ENCODE measurements at places on chromosomes 5 and 9.

GRCh38 chr9:84880835-84881234 is 211.3 kb downstream of the NTRK2 start:
- no peak for DNase-seq

GRCh38 chr5:139684350-139684880 is 36.3 kb downstream of the CXXC5 start:
- DNase-seq: no peak

DNA sequence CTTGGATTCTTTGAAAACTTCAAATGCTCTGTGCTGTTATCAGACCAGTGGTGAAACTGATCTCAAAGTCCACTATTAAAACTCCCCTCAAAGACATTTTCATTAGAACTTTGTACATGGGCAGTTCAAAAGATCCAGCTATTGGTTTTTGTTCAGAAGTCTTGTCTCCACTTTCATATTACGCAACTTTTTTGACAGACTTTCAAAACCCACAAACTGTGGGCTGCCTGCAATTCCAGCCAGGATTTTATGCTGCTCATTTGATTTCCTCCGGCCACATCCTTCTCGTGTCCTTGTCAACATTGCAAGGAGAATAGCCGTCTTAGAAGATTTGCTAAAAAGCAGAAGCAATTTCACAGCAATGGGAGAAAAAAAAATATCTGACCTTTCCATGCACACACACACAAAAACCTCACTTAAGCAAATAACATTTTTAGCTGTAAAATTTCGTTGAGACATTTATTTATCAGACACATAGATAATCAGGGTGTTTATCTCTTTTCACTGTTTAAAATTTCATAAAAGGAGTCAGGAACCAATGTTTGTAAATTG is 1990.5 kb downstream of the MAT2B start:
- no peak for DNase-seq

DNA sequence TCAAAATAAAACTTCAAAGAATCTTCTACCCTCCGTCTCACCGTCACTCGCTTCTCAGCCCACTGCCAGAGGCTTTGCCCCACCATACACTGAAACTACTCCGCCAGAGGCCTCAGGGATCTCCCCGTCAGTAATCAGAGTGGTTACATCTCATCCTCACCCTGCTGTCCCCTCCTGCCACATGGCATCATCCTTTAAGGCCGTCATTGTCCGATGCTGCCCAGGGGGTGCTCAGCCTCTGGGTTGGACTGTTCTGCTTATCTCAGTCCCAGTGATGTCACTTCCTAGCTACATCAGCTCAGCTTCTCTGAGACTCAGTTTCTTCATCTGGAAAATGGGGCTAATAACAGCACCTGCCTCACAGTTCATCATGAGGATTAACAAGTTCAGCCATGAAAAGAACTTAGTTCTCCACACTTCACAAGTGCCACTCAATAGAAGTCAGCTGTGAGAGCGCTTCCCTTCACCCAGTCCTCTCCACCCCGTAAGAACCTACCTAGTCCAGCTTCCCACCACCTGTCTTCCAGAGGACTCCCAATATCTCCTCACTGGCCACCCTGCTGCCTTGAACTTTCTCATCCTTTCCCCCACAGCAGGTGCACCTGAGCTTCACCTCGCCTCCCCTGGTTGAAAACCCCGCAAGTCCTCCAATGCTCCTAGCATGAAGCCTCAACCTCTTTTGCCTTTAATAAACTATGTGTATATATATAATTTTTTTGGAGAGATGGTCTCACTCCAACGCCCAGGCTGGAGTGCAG is 2.8 kb upstream of the IL3 start:
- DNase-seq: no peak

GRCh38 chr5:78912085-78912771 is 72.9 kb downstream of the ARSB start:
- no peak for DNase-seq

DNA sequence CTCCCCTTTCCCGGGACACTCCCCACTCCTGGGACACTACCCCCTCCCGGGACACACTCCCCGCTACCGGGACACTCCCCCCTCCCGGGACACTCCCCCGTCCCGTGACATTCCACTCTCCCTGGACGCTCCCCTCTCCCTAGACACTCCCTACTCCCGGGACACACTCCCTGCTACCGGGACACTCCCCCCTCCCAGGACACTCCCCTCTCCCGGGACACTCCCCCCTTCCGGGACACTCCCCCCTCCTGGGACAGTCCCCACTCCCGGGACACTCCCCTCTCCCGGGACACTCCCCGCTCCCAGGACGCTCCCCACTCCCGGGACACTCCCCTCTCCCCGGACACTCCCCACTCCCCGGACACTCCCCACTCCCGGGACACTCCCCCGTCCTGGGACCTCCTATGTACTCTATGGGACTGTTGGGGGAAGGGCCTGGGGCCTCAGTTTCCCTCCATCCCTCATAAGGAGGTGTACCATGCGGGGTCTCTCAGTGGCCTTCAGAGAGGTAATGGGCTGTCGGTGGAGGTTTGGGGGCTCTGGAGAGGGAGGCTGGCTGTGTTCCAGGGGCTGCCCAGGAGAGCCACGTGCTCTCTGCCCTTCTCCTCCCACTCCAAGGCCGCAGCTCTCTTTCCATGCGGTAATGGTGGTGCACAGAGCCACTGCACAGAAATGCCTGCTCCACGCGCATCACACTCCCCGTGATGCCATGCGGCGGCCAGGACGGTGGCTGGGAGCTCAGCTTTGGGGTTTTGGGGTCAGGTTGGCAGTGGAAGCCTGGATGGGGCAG is 96.2 kb downstream of the RXRA start:
- DNase-seq: no peak

DNA sequence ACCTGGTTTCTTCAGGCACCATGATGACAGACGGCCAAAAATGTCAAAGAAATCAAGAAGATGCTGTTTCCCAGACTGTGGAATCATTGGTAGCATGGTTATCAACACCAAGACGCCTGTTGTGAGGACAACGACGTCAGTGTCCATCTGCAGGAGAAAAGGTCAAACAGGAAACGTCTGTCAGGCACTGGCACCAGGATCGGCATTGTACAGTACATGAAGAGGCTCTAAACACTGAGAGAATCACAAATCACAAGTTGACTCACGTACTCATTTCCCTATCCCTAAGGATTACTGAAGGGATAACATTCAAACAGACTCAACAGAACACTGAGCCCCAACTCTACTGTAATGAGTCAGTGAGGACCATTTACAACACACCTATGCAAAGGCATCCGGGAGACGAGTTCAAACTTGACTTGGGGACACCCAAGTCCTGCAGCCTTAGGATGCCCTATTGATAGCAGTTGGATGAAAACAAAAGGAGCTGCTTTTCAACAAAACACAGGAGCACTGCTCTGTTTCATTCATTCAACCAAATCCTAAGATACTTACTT is 21.0 kb downstream of the TSC1 start:
- DNase-seq: no peak

GRCh38 chr5:5221724-5222123 is 81.6 kb downstream of the ADAMTS16 start:
- no peak for DNase-seq

DNA sequence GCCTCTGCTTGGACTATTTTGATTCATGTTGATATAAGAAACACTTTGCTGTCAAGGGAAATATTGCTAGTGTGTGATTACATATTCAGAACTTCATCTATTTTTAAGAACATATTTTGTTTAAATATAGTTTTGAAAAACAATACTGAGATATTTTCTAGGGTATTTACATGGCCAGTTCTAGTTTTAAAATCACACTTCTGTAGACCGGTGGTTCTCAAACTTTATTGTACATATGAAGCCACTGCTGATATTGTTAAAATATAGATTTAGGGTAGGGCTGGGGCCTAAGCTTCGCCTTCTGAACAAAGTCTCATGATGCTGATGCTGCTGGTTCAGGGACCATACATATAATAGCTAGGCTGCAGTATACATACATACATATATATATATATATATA is 1000.0 kb downstream of the PTPRD start:
- DNase-seq: no peak

DNA sequence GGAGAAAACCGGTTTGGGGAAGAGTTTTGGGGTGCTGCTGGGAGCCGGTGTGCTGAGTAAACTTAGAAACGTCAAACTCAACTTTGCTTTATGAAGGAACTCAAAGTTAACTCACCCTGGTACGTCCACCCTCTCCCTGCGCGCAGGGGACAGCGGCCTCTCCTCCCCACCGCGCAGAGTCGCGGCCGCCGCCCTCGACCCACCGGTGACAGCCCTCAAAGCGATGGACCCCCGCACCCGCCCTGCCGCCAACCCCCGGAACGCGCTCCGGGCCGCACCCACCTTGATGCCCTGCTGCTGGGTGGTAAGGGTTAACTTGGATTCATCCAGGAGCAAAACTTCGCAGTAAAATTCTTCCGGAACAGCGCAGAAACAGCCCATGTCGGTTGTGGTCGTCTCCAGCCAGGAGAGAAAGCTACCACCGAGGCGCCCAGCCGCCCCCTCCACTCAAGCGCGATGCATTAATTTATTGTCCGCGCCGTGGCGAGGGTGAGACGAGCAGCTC is 366 bp downstream of the EPB41L4A start:
- DNase-seq: no peak

DNA sequence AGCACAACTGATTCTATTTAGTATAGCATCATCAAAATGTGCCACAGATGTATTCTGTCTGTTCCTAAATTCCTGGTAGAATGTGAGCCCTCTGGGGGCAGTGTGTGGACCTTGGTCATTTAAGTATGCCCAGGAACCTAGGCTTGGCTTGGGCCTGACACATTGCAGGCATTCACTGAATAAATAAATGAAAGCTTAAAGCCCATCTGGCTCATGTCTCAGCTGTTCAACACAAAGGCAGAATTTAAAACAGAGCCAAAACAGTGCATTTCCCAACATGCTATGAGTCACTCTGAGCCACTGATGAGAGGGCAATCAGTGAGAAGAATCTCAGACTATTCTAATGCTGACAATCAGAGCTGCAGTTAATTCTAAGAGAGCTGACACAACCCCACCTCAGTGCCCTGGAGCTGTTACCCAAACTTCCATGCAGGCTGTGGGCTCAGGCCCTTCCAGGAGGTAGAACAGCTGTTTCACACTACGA is 8.1 kb downstream of the FAM193B start:
- DNase-seq: peak; percentile 6

DNA sequence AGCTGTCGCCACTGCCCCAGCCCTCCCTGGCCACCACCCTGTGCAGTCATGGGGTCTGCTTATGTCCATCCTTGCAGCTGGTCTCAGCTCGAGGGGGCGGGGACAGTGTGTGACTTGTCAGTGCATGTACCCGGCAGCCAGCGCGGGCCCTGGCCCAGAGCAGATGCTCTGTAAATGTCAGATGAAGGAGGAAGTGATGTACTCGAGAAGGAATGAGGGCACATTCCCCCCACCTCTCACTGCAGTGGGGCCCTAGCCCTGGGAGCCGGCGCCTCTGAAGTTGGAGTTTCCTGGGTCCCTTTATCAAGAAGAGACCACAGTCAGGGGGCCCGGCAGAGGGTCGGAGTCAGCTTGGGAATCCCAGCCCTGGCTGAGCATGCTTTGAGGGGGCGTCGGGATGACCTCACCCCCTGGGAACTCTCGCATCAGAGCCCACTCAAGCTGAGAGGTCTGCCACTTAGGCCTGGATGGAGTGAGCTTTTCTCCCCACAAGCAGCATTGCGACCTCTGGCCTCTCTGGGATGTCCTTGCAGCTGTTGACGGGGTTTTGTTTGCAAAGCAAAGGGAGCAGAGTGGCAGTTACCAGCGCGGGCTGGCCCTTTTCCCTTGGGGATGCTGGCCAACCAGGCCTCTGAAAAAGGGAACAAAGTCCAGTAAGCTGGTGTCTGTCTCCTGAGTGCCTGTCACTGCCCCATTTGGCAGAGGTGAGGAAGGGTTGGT is 19.0 kb downstream of the NEURL1B start:
- no peak for DNase-seq

GRCh38 chr9:132744881-132745755 is 74.9 kb downstream of the GTF3C4 start:
- no peak for DNase-seq

GRCh38 chr5:173940269-173940668 is 48.7 kb upstream of the C5orf47 start:
- DNase-seq: no peak

DNA sequence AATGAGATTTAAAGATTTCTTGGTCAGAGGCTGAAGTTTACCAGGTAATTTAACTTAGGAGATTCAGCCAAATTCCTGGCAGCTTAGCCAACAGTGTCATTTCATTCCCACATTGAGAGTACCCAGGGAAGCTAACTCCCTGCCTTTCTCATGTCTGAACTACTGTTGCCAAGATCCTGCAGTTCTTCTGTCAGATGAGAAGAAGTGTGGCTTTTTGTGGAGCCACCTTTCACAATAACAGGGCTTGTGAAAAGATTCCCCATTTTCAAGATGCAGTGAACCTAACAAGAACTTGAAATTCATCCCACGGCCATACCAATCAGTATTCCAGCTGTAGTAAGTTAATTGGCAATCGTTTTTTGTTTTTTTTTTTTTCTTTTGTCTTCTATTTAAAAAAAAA is 176.4 kb downstream of the XRCC4 start:
- DNase-seq: no peak

GRCh38 chr5:178330791-178331404 is 98.3 kb upstream of the PHYKPL start:
- DNase-seq: no peak

DNA sequence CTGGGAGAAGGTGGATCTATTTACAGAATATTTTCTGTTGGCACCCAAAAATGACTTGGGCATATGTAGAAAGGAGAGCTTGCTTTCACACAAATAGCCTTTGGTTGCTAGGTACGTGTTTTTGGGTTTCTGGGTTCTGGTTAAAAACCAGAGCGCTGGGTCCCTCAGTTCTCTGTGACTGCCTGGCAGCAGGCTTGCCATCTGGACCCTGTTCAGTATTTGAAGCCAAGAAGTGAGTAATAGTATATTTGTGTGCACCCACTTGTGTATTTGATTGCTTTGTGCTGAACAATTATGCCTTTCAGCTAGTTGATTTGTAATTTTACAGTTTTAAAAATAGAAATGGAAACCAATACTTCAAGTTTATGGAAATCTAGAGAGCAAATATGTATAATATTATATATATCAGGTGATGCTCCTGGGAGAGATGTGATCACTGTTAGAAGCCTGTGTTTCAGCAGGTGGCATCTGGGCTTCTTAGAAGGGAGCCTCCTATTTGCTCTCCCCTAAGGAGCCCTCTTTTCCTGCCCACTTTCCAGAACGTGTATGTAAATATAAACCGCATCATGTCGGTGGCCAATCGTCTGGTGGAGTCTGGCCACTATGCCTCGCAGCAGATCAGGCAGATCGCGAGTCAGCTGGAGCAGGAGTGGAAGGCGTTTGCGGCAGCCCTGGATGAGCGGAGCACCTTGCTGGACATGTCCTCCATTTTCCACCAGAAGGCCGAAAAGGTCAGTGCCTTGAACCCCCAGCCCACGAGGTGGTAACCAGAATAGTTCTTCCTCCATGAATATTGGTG is 153.6 kb downstream of the TRIO start:
- no peak for DNase-seq

- DNase-seq: peak; percentile 14
Measured at GRCh38 chr9:85600675-85601263, 141.0 kb downstream of the AGTPBP1 start.

DNA sequence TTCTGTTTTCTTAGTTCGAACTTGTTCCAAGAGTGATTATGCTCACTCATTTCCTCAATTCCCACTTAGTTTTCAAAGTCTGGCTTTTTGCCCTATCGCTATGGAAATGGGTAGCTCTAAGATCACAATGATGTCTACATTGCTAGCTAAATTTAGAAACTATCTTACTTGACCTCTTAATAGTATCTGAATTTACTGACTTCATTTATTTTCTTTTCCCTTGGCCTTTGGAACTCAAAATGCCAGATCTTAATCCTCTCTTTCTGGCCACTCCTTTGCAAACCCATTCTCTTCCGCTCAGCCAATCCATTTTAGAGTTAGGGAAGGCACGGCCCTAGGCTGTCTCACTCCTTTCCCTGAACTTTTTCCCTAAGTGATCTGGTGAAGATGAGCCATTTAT is 137.0 kb downstream of the FER start:
- DNase-seq: no peak

GRCh38 chr9:22169243-22169642 is 160.1 kb upstream of the CDKN2B start:
- no peak for DNase-seq
